ENCODE measurements at places on chromosomes 6 and 20.

DNA sequence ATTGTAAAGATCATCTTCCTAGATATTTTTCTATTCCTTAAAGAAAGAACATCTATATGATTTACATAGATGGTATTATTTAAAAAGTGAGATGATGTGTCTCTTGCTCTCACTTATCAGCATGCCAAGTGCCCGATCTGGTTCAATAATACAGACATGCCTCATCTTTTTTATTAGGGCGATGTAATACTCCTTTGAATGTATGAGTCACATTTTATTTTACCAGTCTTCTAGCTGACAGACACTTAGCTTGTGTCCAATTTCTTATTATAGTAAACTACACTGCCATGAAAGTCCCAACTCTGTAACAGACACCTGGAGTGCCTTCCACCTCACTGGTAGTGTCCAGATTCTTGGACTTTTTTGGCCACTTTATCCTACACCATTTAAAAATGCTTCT is 586.6 kb upstream of the BTBD3 start:
- no peak for DNase-seq

GRCh38 chr6:53703047-53703446 is 37.5 kb upstream of the KLHL31 start:
- no peak for DNase-seq

GRCh38 chr6:33126101-33126714 is 50.4 kb downstream of the HLA-DPB1 start:
- DNase-seq: peak; percentile 27

GRCh38 chr20:62531046-62531838 is 55.4 kb upstream of the GATA5 start:
- no peak for DNase-seq

DNA sequence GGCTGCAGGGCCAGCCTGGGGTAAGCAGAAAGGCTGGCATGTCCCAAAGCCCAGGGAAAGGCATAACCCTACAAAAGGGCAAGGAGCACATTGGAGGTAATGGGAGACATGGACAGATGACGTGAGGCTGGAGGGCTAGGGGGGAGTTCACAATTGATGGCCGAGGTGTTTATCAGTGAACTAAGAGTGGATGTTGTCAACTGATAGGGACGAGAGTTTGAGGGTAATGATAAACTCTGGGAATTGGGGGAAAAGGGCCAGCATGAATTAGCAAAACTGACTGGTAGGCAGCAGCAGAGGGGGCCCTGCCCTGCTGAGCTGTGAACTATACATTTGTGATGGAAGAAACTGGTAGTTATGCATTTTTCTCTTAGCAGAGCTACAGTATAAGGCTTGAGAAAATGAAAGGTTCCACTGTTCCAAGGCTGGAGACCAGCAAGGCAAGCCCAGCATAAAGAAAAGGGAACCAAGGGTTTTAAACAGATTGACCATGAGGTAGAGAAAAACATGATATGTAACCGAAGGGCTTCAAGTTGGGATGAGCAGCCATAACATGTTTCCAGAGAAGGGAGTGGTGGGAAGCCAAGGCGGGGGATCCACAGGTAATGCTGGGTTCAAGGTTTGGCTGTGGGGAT is 98.1 kb upstream of the MLN start:
- no peak for DNase-seq

DNA sequence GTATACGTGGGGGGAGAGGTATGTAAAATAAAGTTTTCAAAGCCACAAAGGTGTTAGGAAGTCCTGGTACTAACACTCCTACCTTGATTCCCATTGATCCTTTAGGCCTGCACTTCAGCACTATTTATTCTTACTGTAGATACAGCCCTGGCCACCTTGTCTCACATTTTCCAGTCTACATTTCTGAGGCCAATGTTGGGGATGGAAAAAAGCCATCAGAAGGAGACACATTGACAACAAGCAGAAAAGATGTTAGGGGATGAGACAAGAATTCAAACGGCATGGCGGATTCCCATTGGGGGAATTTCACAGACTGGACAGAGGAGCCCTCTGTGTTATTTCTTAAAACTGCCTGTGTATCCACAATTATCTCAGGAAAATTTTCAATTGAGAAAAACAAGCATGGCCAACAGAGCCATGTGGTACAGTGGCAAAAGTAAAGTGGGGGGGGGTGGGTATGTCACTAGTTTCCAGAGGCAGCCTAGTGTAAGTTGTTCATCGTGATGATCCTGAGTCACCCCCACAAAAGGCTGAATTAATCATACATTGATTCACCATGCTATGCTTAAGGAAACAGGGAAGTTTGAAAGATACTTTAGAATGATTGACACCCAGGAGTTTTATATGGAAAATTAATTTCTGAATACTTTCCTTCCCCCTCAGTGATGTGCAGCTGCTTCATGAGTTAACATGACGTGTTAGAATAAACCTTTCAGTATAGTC is 40.5 kb downstream of the RREB1 start:
- DNase-seq: no peak

DNA sequence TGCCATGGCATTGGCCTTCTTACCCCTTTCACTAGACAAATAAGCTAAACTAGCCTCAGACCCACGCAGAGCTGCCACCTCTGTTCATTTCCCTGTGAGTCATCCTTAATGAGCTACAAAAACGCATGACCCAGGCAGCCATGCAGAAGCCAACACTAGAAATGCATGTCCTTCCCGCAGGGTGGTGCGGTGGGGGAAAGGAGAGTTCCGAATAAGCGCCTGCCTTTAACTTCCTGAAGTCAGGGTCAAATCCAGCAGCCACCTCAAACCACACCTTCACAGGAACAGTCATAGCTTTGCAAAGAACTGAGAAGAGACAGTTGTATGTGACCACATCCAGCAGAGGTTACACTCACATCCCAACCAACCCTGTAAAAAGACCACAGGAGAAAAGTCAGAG is 40.4 kb downstream of the IRF4 start:
- DNase-seq: no peak

DNA sequence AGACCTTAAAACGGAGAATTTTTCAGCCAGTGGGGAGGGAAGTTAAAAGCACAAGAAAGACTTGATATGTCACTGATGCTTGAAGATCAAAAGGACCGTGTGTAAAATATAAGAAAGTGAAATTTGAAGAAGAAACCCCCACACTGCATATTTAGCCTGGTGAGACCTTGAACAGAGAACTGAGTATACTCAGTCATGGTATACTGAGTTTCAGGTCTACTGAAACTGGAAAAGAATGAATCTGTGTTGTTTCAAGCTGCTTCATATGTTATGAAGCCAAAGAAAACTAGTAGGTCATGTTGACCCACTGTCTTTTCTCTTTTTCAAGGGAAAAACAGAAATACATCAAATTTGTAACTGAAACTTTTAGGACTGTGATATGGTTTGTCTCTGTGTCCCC is 443.8 kb upstream of the GJE1 start:
- no peak for DNase-seq

DNA sequence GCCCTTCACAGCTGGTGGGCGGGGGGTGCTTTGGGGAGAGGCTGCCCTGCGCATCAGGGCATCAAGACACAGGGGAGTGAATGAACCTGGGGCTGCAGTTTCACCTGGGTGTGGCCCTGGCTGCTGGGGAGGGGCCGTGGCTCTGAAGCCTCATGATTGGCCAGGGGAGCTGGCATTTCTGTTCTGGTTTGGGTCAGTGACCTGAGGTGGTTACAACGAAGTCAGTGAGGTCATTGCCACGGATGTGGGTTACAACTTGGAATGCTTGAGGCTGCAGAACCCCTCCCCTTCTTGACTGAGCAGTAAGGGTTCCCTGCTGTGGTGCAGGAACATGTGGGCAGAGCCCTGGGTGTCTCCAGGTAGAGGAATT is 3.0 kb downstream of the TCEA2 start:
- no peak for DNase-seq

GRCh38 chr6:69985180-69985579 is 118.8 kb downstream of the COL19A1 start:
- DNase-seq: no peak

DNA sequence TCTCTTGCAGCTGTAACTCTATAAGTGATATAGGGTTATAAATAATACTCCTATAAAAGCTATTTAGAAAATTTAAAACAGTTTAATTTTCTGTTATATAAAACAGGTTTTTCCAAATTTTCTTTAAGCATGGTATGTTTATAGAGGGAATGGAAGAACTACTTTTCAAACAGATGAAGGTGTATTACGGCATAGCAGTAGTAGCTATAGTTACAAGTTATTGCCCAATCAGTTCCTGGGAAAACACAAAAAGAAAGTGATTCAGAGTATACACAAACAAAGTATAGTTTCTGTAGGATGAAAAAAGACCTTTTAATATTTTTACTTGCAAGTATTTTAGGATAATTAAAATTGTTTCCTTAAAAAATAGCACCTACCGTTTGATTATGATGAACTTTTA is 9.8 kb downstream of the SLC17A5 start:
- DNase-seq: no peak

DNA sequence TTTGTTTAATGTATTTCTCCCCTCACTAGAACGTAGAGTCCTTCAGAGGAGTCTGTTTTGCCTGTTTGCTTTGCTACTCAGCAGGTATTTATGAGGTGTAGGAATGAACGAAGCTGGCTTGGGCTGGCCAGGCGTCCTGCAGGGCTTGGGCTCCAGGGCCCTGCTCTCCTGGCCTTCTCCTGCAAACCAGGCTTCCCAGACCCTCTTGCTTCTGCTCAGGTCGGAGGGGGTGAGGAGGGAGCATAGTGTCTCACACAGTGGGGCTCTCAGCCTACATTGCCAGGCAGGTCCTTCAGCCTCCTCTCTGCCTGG is 24.6 kb upstream of the MLN start:
- DNase-seq: no peak
